ENCODE measurements at places on chromosomes 11 and 22.

DNA sequence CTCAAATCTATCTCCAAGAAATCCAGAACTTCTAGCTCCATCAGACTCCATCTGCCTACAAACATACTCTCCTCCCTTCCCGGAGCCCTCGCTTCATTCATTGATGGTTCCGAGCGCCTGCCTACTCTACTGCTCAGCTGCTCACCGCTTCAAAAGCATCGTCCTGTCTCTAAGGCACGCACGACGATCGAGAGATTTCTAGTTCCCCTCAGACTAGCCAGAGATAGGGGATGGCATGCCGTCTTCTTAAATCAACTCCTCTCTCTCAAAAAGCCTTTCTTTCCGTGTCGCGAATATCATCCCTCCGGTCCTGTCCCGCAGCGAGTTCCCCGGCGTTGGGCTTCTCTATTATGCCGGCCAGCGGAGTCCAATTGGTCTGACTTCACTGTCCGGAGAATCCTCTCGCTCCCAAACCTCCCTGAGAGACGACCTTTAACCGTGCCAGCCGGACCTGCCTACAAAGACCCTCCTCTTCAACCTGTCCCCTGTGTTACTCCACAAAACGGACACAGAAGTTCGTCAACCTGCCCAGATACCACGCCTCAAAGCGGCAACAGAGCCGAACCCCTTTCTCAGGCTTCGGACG lies 592 bp downstream of the EEF1G start:
- DNase-seq = no peak

GRCh38 chr11:92251980-92252379 lies 27.4 kb downstream of the FAT3 start:
- DNase-seq = no peak

GRCh38 chr22:28955817-28956216 lies 72.4 kb downstream of the ZNRF3 start:
- DNase-seq = peak; percentile 35

- DNase-seq = no peak
Observed at GRCh38 chr11:73152861-73153483, 10.9 kb upstream of the FCHSD2 start.

DNA sequence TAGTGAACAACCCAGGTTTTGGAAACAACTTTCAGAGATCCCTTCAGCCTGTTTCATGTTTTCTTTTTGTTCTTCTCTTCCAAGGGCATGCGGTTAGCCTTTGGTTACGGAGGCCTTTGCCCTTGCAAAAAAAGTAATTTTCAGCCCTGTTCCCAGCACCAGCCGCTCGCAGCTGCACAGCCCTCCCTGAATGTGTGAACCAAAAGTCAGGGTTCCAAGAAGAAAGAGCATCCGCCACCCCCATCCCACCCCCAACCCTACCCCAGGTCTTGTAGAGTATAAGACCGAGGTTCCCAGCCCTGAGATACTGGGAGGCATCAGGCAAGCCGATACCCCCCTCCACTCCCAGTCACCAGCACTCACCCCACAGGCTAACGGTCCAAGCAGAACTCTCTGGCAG lies 56.4 kb downstream of the IGLL1 start:
- DNase-seq = no peak

Measured in stimulated activated CD8-positive, alpha-beta memory T cell treated with anti-CD3 and anti-CD28 coated beads, Interleukin-2, amount 100 ng/mL, for 1 hour (primary cell).